ENCODE measurements at places on chromosomes 6 and 20.
A peak's percentile ranks its signal among the peaks of the same experiment; 100 is the strongest.

DNA sequence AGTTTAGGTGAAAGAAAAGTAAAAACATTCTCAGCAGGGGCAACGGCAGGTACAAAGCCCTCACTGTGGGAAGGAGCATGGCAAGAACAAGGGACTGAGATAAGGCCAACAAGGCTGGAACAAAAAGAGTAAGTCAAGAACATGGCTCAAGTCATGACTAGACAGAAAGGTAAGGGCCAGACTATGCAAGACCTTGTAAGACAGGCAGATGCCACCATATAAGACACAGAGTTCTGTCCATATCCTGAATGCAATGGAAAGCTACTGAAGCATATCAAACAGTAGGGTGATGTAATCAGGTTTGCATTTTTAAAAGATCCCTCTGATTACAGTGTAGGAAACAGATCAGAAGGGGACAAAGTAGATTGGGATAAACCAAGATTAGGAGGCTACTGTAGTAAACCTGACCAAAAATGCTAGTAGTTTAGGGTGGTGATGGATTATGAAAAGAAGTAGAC, 5.5 kb downstream of the REV3L start:
- DNase-seq, result no peak

- no peak for DNase-seq
Measured at GRCh38 chr20:5808901-5809300, 58.7 kb downstream of the SHLD1 start.

GRCh38 chr6:31317036-31317435, 39.9 kb downstream of the HLA-B start:
- no peak for DNase-seq

GRCh38 chr6:11783524-11784064, 5.0 kb upstream of the ADTRP start:
- no peak for DNase-seq

DNA sequence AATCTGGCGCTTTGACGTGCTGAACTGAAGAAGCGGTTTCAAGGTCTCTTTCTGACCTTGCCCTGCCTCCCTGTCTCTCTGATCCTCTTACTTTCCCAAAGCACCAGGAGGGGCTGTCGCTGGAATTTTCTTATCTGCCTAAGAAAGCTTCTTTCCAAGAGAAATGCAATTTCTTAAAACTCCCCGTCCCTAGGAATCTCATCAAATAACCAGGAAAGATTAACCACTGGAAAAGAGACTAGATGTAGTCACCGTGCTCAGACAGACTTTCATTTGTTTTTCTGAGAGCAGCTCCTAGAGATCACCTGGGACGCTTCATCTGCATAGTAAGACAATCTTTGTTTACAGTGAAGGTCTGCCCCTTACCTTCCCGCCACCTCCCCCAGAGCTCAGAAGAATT, 38.6 kb downstream of the PDYN start:
- DNase-seq, result no peak

GRCh38 chr6:136226674-136227377, 23.3 kb downstream of the MTFR2 start:
- DNase-seq, result no peak

- DNase-seq, result no peak
Measured at GRCh38 chr6:43338243-43338642, 29.6 kb upstream of the CRIP3 start.

GRCh38 chr6:55916188-55916587, 40.8 kb upstream of the BMP5 start:
- DNase-seq, result no peak

GRCh38 chr6:141963543-141964295, 169.0 kb upstream of the GJE1 start:
- no peak for DNase-seq

DNA sequence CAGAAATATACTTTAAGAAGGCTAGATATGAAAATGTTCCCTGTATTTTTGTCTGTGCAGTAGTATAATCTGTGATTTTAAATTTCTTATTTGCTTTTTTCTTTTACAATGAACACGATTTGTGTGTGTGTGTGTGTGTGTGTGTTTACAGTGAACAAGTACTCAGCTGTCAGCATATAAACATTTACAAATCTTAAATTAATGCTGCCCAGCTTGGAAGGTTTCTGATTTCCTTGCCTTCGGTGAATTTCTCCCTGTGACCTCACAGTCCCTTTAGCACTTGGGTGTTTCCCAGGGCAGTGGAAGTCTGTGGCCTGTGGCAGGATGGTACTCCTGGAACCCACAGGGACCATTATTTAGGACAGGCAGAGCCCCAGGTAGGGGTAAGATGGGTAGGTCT, 37.6 kb downstream of the TXLNB start:
- DNase-seq, result no peak

GRCh38 chr6:27883136-27883535, 29.1 kb downstream of the OR2B2 start:
- DNase-seq, result no peak

DNA sequence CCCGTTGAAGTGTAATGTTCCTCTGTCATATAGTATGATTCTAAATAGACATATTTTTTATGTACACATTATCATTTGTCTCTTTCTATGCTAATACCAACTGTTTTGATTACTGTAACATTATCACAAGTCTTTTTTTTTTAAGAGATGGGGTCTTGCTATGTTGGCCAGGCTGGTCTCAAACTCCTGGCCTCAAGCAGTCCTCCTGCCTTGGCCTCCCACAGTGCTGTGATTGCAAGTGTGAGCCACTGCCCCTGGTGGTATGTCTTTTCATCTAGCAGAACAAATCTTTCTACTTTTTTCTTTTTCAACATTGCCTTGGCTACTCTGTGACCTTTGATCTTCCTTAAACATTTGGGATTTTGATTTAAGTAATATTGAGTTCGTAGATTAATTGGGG, 57.7 kb downstream of the SLX4IP start:
- DNase-seq, result no peak

GRCh38 chr20:38169636-38170193, 4.6 kb upstream of the TGM2 start:
- DNase-seq, result no peak

DNA sequence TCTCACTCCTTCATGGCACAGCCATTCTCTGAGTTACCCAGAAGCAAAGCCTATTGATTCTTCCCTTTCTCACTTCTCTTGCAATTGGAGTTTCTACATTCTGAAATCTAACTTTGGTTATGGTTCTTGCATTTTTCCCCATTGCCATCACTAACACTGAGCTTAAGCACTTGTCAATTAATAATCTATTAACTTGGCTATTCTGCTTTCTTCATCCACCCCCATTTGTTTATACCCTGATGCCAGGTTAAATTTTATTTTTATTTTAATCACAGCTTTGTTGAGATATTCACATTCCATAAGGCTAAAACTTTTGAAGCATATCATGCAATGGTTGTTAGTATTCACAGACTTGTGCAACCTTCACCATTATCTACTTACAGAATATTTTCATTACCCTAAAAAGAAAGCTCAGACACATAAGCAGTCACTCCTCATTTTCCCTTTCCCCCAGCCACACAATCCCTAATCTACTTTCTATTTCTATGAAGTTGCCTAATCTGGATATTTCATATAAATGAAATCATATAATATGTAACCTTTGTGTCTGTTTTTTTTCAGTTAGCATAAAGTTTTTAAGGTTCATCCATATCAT, 222.3 kb downstream of the UBE3D start:
- DNase-seq, result no peak

DNA sequence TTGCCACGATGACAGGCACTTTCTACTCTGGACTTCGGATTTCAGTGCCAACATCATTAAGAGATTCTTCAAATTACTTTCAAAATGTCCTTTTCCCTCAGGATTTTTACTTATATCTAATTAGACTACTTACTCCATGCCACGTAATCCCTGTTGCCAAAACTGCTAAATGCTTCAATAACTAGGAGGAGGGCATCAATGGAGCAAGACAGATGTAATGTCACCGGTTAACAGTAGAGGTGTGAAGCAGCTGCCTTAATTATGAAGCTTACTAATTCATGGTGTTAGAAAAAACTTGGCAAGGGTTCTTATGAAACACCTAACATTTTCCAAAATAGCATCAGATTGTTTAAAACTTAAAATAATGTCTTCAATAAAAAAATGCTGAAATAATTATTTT, 111.2 kb upstream of the SIM1 start:
- DNase-seq, result no peak

DNA sequence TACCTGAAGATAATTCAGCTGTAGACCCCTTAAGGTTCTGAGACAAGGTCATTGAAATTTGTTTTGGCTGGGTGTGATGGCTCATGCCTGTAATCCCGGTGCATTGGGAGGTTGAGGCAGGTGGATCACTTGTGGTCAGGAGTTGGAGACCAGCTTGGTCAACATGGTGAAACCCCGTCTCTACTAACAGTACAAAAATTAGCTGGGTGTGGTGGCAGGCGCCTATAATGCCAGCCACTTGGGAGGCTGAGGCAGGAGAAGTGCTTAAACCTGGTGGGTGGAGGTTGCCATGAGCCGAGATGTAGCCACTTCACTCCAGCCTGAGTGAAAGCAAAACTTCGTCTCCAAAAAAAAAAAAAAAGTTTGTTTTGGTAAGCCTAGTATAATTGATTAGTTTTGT, 11.0 kb downstream of the SRSF3 start:
- DNase-seq, result no peak

DNA sequence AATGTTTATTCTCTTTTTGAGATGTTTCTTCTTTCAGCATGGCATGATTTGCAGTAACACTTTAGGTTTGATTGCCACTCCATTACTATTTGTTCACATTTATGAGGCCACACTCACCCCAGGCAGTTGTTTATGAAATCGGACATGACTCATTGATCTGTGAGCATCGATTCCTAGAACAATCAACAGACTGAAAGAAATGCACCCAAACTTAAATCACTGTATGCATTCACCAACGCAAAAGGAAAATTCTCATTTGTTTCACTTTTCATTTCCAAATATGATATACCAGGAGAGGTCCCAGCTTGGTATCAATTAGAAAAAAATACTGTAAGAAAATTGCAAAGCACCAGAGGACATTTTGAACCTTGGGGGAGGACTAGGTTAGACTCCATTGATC, 5.4 kb upstream of the GJA10 start:
- no peak for DNase-seq

GRCh38 chr20:57432862-57433491, 41.8 kb downstream of the RBM38 start:
- peak; percentile 58 for DNase-seq

DNA sequence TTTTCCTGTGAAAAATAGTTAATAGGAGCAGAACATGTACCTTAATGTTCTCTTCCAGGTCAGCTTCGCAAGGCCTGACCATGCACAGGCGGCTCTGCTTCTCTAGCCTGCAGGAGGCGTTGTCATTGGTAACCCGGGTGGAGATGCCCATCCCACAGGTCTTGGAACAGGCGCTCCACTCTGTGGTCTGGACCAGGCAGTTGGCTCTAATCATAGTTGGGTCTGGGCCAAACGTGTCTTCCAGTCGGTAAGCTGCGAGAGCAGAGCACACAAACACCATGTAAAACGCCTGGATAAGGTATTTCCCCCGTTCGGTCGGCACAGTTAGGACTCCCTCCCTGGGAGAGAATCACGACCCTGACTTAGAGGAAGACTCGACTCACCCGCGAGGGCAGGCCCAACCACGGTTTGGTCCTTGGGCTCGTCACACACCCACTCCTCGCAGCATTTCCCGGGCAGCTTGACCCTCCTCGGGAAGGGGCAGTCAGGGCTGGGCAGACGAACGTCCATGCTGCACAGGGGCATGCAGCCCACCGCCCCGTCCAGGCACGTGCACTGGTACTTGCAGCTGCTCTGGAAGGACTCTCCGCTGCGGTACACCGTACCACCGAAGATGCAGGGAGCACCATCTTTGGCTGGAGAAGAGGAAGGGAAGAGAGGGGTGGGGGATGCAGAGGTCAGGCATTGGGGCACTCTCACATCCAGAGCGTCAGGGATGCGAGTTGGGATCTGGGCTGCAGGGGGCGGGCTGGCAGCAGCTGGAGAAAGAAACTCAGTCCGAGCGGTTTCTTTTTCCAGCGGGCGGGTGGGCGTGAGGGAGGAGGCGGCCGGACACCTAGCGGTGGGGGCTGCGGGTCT, 1.0 kb downstream of the CCN2 start:
- DNase-seq, result no peak

DNA sequence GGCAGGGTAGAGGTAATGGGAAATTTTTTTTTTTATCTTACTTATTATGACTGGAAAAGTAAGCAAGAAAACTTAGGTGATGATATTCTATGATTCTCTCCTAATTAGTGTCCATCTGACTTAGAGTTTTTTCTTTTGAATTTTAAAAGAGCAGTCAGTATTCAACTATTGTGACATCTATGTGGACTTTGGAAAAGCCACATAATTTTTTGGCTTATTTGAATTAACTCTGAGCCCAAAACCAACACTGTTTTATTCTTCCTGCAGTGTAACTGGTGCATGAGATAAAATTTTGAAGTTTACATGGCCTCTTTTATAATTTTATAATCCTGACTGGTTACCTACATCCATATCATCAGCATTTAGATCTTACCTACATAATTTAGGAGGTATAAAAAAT, 619.7 kb downstream of the EPM2A start:
- DNase-seq, result no peak

DNA sequence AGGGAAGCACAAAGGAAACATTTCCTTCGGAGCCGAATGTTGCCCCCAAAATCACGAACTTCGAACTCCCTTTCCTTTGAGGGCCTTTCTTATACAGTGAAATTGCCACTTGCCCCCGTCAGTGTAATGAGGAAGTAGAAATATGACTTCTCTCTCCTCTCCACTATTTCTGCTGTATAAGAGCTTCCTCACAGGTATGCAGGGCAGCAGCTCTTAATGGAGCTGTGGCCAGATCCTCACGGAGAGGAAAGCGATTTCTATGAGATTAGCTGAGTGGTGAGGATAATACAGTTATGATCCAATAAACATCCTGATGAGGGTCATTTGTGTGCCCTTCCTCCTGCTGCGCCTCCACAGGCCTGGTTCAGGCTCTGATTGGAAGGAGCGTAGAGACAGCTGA, 10.8 kb upstream of the CPNE5 start:
- DNase-seq, result no peak

DNA sequence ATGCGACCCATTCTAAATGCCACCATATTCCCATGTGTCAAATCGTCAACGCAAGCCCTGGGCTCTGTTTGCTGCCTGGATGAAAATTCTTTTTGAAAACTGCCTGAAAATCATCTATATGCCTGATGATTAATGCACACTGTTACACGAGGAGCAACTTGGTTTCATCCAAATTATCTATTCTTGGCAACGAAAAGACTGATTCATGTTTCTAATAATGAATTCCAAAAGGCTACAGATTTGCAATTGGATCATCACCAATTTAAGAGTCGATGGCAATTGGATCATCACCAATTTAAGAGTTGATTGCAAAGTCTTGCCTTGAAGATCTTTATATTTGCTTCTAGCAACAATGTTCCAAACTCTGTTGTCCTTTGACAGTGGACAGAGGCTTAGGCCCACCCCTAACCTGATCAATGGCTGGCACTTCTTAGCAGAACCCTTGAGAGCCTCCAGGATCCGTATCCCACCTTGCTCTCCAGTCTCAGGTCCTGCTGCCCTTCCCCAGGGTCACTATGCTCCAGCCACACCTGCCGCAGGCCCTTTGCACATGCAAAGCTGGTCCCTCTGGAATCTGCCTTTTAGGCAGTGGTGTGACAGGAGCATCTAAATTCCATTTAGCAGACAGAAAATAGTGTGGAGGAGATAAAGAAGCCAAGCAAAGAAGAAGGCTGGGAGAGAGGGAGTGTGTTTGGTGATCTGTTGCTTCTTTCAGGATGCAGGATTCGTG, 460.9 kb upstream of the SULF2 start:
- no peak for DNase-seq
